ENCODE measurements at places on chromosomes 2 and 18.

DNA sequence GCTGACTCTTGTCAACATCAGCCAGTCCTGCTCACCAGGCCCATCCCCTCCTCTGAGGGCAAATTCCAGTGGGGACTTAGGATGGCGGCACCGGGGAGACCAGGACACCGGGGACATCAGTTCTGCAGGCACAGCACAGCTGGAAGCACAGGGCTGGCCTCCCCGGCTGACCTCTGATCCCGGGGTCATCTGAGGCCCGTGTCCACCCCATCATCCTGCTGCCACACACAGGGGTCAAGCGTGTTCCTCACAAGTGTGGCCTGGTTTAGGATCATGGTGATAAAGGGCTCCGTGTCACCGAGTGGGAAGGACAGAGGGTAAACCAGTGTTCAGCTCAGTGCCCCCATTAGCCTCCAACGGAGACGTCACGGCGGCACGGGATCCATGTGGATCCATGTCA, 58.1 kb upstream of the CTDP1 start:
- no peak for DNase-seq

DNA sequence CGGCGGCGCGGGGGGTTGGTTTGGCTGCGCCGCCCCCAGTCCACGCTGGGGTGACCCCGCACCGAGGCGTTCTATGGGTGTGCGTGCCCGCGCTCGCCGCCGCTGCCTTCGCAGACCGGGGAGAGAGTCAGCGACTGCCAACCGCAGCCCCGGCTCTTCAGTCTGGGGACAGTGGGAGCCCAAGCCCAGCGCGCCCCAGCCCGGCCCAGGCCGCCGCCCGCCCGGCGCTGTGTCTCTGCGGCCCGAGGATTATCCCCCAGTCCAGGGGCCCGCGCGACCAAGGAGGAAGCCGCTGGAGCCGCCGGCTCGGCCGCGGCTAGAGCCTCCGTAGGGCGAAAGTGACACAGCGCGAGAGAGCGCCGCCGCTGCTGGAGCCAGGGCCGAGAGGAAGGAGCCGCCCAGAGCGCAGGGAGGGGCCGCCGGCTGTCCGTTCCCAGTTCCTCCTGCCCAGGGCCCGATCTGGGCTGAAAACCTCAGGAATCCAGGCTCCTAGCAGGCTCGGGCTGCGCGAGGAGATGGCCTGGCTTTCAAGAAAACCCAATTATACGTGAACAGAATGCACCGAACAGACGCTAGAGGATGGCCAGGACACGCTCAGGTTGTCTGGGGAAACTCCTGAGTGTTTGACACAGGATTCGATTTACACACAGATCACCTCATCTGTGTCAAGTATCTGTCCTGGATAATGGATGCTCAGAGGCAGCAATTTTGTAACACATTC, 2.4 kb downstream of the CTIF start:
- DNase-seq: peak; percentile 56

GRCh38 chr2:26298638-26299393, 47.1 kb upstream of the SELENOI start:
- peak; percentile 35 for DNase-seq

DNA sequence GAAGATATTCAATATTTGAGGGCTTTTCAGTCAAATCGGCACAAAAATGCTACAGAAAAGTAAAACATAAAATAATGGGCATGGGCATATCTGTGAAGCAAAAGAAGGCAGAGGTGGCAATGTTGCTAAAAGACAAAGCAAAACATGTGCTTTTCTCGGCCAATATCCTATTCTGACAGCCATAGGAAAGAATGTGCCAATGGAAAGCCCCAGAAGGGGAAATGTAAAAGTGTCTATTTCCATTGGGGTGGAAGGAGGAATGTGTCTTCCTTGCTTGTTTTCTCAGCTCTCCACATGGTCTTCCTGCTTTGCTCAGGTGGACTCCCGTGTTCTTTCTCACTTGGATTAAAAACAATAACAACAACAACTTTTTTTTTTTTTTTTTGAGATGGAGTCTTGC, 13.7 kb upstream of the PER2 start:
- no peak for DNase-seq

GRCh38 chr2:151118269-151118668, 143.4 kb downstream of the RBM43 start:
- no peak for DNase-seq

- DNase-seq: no peak
Measured at GRCh38 chr2:213288913-213289700, 4.8 kb downstream of the SPAG16 start.

- no peak for DNase-seq
Measured at GRCh38 chr2:17589406-17590035, 49.0 kb downstream of the VSNL1 start.

DNA sequence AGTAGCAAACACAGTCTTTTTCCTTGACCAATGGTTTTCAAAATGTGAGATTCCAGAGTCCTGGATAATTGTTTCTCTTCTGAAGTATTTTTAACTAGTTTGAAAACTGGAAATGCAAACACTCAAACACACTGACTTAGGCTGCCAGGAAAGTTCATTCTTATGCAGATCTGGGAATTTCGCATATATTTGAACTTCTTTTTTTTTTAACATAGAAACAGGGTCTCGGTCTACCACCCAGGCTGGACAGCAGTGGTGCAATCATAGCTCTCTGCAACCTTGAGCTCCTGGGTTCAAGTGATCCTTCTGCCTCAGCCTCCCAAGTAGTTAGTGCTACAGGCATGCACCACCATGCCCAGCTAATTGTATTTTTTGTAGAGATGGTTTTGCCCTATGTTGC, 79.6 kb downstream of the DYM start:
- no peak for DNase-seq

DNA sequence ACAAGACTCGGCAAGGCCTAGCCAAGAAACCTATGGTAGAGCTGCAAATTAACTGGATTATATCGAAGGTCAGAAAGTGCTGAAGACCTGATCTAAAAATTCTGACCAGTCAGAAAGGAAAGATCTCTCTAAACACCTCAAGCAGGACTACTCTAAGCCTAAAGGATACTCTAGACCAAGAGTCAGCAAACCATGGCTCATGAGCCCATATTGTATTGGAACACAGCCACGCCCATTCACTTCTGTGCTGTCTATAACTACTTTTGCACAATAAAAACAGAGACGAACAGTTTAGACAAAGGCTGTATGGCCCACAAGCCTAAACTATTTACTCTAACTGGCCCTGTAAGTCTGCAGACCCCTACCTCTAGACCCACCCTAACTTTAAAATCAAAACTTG, 18.7 kb downstream of the RTN4 start:
- DNase-seq: no peak

- DNase-seq: no peak
Measured at GRCh38 chr2:26608557-26608956, 32.6 kb downstream of the CIB4 start.

DNA sequence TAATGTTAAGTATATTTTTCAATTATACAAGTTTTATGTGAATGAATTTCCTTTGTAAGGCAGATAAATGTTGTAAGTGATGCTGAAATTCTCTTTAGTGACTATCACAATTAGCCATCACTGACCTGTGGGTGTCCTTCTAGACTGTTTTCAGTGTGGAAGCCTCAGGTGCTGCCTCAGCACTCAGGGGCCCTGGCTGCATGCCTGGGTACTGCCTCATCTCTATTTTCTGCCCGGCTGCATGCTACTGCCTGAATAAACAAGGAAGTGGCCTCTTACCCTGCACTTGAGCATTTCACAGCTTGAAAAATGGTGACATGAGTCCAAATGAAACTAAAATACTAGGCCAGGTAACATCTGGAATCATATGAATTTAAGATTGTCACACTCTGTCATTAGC, 787.6 kb upstream of the SALL3 start:
- DNase-seq: peak; percentile 75

DNA sequence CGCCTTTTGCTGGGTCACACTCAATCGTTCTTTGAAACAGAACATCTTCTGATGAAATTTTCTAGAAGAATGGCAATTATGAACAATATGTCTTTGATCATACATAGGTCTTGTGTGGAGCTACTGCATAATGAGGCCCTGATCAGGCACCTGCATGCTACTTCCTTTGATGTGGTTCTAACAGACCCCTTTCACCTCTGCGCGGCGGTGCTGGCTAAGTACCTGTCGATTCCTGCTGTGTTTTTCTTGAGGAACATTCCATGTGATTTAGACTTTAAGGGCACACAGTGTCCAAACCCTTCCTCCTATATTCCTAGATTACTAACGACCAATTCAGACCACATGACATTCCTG, 532 bp downstream of the UGT1A5 start:
- DNase-seq: no peak

- no peak for DNase-seq
Measured at GRCh38 chr2:198277181-198277580, 472.8 kb downstream of the PLCL1 start.

- no peak for DNase-seq
Measured at GRCh38 chr2:43142921-43143438, 83.4 kb downstream of the ZFP36L2 start.

DNA sequence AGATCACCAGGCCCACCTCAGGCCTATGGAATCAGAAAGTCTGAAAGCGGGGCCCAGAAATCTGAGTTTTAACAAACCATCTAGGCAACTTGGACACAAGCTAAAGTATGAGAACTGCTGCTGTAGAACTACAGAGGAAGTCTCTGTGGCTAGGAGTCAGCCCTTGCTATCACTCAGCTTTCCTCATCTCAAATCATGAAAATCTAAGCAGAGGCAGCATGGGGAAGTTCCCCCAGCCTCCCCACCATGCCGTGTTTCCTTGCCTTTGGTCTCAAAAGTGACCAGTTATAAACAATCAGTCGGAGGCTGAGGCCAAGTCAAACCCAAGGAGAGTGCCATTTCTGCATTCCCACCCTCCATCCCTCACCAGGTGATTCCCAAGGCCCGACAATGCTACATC, 404.7 kb downstream of the BCL11A start:
- no peak for DNase-seq

- no peak for DNase-seq
Measured at GRCh38 chr2:207150284-207150683, 15.5 kb downstream of the KLF7 start.

- DNase-seq: no peak
Measured at GRCh38 chr18:56641714-56642337, 3.4 kb upstream of the TXNL1 start.

GRCh38 chr2:240864475-240864874, 4.1 kb upstream of the AGXT start:
- DNase-seq: no peak

DNA sequence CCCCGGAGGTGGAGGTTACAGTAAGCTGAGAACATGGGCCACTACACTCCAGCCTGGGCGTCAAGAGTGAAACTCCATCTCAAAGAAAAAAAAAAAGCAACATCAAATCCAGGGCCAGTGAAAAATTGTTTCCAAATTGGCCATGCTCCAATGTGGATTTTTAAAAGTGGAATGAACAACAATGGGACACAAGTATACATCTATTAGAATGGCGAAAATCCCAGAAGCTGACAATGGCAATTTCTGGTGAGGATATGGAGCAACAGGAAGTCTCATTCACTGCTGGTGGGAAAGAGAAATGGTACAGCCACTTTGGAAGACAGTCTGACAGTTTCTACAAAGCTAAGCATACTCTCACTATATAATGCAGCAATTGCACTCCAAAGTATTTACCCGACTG, 161.4 kb downstream of the UXS1 start:
- DNase-seq: no peak

DNA sequence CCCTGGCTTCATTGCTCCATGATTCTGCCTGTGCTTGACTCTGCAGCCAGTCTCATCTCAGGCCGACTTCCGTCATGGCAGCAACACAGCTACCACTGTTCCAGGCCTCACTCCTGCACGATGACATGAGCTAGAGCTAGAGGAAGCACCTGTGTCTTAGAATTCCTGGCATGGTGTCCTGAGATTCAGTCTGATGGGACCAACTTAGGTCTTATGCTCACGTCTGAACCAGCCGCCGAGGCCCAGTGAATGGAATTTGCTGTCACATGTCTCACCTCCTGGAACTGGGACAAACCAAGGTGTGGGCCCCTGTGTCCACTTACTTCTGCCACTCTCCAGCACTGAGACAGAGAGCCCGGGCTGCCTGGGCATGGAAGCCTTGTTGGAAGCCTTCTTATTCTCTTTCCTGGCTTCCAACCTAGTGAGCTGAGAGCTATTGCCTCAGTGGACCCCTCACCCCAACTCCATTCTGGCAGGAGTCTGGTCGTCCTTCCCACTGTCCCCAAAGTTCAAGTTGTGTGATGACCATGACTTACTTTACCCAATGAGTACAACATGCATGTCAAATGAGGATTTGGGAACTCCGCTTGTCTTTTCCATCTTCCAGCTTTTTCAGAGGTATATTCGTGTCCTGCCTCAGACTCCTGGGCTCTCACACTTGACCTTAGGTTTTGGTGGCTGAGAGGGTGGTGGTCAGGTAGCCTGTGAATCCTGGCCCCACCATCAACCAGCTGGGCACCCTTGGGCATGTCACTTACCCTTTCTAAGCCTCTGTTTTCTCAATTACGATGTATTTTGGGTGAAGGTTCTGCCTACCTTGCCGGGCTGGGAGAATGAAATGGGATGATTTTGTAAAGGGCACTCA, 39.1 kb upstream of the HS6ST1 start:
- DNase-seq: no peak

- DNase-seq: no peak
Measured at GRCh38 chr2:46669016-46669415, 189.7 kb downstream of the TMEM247 start.

GRCh38 chr2:82652117-82652516, 1807.0 kb downstream of the SUCLG1 start:
- no peak for DNase-seq

DNA sequence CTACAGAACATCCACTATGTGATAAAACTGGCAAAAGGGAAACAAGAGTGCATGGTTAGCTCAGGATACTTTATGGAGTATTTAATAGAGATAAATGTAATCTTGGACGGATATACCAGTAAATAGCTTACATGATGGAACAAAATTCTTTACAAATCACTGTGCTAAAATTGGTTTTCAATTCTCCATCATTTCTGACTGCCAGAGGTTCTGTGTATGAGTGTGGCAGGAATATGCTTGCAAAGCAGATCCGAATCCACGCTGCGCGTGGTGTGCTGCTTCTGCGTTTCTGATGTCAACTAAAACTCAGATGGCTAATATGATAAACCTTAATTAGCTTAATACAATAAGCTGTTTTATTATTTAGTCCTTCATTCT, 2.1 kb downstream of the ZNF532 start:
- no peak for DNase-seq

DNA sequence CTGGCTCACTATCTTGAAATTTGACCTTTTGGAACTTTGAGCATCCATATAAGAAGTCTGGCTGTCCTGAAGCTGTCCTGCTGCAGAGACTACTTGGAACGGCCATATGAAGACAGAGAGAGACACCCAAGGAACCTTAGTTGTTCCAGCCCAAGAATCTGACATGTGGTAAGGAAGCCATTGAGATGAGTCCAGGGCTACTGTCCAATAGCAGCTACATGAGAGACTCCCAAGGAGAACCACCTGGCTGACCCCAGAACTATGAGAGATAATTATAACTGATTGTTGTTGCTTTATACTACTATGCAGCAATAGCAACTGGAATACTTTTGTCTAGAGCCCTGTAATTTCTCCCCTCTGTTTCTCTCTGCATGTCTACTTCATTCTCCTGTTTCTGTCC, 234.3 kb upstream of the TANK start:
- no peak for DNase-seq

DNA sequence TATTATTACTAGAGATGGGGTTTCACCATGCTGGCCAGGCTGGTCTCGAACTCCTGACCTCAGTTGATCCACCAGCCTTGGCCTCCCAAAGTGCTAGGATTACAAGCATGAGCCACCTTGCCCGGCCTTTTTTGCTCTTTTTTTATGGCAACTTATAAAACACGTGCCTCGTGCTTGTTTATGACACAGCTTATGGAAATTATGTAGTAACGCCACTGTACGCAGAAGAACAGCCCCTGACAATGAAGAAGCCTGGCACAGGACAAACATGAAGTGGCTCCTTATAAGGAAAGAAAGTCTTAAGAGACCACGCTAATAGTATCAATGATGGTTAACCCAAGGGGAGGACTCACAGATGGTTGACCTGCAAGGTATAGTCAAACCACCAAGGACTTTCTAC, 37.2 kb upstream of the RAPH1 start:
- DNase-seq: no peak
